ENCODE measurements at places on chromosomes 2 and 18.
A peak's percentile ranks its signal among the peaks of the same experiment; 100 is the strongest.

DNA sequence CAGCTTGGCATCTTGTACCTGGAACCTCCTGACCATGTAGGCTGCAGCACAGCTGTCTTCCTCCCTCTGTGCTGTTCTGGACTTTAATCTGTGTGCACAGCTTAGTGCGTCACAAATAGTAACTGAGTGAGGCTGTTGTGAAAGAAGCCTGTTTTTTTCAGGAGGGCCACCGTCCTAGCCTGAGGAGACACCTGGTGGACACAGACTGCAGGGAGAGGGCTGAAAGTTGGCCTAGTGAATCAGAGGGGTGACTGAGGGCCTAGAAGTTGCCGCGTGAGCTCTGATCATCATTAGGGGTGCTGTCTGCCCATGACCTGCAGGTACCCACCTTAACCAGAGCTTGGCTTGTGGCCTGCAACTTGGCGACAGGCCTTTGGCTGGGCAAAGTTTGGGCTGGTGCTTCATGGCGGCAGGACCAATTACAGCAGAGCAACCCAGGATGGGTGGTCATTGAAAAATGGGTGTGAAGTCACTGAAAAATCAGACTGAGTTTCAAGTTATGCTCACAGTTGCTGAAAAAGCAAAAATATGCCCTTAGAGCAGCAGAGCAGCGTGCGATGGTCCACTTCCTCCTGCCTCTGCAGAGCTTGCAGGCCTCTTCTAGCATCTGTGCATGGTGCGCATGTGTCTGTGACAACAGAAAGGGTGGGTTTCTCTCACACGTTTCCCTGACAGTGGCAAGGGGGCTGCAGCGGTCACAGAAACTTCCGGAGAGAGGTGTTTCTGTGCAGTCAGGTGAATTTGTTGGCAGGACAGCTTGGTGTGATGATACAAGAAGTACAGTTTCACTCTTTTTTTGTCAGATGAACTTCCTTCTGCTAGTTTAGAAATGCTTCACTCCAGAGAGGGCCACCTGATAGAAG, 9.6 kb downstream of the GDF7 start:
- ATAC-seq = no peak

GRCh38 chr18:56112013-56112749, 524.2 kb upstream of the TCF4 start:
- peak; percentile 77 for ATAC-seq

DNA sequence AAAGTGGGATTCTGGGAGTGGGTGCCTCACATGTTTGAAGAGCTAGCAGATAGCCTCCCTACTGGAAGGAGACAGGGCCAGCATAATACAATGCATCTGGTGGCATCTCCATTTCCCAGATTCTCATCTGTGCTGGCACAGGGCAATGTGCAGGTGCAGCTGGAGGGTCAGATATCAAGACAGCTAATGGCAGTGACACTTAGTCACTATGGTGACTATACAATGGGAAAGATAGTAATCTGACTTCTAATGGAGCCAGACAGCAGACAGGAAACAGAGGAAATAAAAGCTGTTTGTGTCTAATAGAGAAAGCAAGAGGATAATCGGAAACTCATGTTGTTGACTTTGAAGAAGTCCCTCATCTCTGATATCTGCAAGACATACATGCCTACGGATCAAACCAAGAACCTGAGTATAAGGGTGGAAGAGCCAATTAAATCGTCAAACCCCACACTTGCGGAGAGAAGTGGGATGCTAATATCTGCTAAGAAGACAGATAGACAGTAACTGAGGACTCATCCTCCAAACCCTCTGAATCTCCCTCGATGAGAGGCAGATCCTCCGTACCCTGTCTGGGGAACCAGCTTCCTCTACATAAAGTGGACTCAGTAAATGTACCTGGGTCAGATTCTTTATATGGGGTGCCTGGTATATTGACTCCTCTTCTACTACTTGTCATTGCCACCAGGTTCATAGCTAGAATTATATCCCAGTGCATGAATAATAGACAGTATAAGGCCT, 692.7 kb downstream of the SOCS6 start:
- ATAC-seq = no peak

- ATAC-seq = no peak
Observed at GRCh38 chr2:168944065-168944464, 43.0 kb downstream of the G6PC2 start.

GRCh38 chr2:106185475-106186184, 8.5 kb downstream of the UXS1 start:
- ATAC-seq = no peak

Data from activated CD4-positive, CD25-positive, alpha-beta regulatory T cell treated with anti-CD3 and anti-CD28 coated beads, Interleukin-2, amount 50 U/mL, for 24 hours (primary cell).